Motor neuron (in vitro differentiated cells): ENCODE measurements at places on chromosomes 16 and 17. TPM values are rescaled to one million over a fixed set of nuclear protein-coding genes. Genes with fewer than 3 reads are reported as not detected.

Gene PLXDC1
- total RNA-seq: 0.38 and 0.41 TPM in 2 replicates

Gene GCGR
- 2.4 TPM in 1 of 2 replicates, not detected in the other for total RNA-seq

Gene SRL
- 0.07 TPM in 2 replicates for total RNA-seq

Gene WFDC1
- total RNA-seq: 3.1 and 4.0 TPM in 2 replicates

Gene PLD6
- 5.5 and 5.8 TPM in 2 replicates for total RNA-seq

GRCh38 chr17:28726226-28726626, at the start of gene TLCD1:
Gene TLCD1 (minus strand): TSS chr17:28726233. CDS start chr17:28726097, 136 bp downstream.
- ATAC-seq: peak; percentile 28

- peak; percentile 88 for ATAC-seq
These were observed 37.8 kb upstream of the LHX1 start for GRCh38 chr17:36899250-36900159.

DNA sequence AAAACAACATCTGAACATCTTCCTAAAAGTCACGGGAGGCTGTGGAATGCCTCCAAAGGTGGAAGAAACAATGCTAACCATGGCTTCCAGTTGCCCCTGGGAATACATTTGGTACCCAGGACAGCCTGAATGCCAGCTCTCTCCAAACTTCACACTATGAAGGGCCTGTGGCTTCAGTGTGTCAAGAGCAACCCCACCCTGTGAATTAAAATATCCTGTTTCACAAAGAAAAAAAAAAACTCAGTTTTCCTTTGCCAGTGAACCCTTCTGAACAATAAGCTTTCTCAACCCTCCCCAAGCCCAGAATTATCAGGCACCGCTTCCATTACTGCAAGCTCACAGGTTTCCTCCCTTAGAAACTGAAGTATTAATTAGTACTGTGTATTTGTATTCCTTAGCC, 69.8 kb downstream of the SLC39A11 start:
- peak; percentile 53 for ATAC-seq

DNA sequence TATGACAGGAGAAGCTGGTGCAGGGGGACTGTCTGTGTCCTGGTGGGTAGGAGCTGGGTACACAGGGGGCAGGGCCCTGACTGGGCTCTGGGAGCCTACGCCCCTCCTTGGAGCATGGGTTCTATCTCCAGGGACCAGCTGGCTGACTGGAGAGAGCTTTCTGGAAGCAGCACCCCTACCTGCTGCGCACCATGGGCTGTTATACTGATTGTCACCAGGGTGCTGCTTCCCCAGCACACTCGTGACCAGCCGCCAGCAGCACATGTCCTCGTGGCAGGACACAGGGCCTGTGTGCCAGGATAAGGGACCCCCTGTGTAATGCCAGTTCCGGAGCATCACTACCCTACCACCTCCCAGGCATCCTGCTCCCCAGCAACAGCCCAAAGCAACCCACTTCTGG, 106.0 kb downstream of the AMFR start:
- no peak for ATAC-seq
